ENCODE measurements at places on chromosomes 13 and 19. TPM values are rescaled to one million over a fixed set of nuclear protein-coding genes. Genes with fewer than 3 reads are reported as not detected.

Gene LIPE
- total RNA-seq: 1.3 TPM

Gene ZNF441
- total RNA-seq: 0.02 TPM

Gene NAXD
- total RNA-seq: 18.5 TPM

Gene RUBCNL
- total RNA-seq: 0.10 TPM

Gene C13orf46
- total RNA-seq: 0.14 TPM

Gene SLITRK1
- total RNA-seq: not detected

Gene PSG2
- 0.05 TPM for total RNA-seq

Gene GPI
- 657 TPM for total RNA-seq

Gene IGSF23
- 0.15 TPM for total RNA-seq

Gene IFI30
- 15.0 TPM for total RNA-seq

Gene LIM2
- total RNA-seq: not detected

Gene NPHS1
- total RNA-seq: 0.45 TPM

Gene NKG7
- not detected for total RNA-seq

Gene DIRAS1
- total RNA-seq: 3.7 TPM

Gene SHC2
- 0.77 TPM for total RNA-seq

Gene TMPRSS9
- not detected for total RNA-seq

Gene MUC16
- total RNA-seq: 0.06 TPM

Gene CFAP97D2
- total RNA-seq: not detected

Gene ELSPBP1
- total RNA-seq: not detected

Gene CBLC
- not detected for total RNA-seq

Gene BEST2
- 2.9 TPM for total RNA-seq

Gene SLC1A5
- total RNA-seq: 207 TPM
